ENCODE measurements at places on chromosomes 5 and 9. TPM values are rescaled to one million over a fixed set of nuclear protein-coding genes. Genes with fewer than 3 reads are reported as not detected.

DNA sequence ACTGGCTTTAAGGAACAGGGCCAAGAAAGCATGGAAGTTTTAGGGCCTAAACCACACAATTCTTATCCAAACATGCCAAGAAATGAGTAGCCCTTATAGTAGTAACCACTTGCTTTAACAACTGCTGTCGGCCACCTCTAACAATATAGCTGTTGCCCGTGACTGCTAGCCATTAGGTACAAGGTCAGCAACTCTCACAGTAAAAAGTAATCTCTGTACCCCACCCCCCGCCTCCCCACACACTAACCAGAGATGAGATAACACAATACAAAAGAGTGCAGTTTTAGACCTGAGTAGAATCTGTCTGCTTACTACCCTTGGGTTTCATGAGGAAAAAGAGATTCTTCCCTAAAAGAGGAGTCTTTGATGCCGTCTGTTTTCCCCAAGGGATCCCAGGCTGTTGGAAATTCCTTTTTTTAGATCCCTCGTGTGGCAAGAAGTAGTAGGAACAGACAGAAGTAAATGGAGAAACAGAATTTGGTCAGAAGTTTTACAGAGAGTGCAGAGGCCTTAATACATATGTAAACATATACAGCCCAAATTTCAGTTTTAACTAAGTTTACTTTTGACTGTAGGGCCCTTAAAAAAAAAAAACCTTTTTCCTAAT lies 94.3 kb downstream of the WDR41 start:
- no peak for DNase-seq

GRCh38 chr9:83596899-83597504 lies 25.9 kb upstream of the IDNK start:
- DNase-seq: no peak

- DNase-seq: no peak
Measured at GRCh38 chr5:138316355-138316754, 15.2 kb downstream of the CDC25C start.

DNA sequence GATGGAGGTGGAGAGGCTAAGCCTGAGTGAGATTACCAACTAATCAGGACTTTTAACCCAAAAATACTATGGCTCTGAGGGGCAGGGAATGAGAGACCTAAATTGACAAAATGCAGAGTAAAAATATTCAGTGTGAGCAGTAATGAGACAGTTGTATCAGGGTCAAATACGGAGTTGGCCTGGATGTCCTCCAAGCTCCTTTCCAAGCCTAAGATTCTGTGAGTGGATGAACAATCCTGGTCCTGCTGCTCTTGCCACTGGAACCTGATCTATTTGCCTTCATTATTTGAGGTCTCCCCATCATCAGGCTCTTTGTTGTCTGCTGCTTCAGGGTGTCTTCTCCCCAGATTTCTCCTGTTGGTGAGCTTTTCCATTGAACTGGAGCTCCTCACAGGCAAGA lies 1.1 kb downstream of the PDCD1LG2 start:
- no peak for DNase-seq

Gene ARHGEF28
- total RNA-seq: 13.0 TPM

DNA sequence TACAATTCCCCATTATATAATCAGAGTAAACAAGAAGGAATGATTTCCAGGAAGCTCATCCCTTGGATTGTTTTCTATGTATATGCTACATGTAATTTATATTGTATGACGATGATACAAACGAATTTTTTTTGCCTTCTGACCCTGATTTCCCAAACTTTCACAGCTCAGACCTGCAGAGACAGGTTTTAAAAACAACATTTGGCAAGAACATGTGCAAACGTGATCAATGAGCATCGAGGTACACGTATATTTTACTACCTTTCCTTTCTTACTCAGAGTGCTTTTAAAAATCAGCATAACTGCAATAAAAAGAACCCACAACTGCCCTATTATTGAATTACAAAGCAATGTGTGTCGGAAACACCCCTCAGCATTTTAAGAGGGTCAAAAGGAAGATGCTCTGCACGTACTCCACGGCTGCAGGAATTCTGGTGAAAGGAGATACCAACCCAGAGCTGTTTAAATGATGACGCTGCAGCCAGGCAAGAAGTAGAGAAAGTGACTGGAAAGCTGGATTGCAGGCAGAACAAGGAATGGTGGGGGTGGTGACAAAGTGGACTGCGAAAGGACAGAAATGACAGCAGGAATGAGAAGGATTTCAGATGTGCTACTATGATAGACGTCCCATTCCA lies 533.5 kb downstream of the RAB3C start:
- DNase-seq: no peak

Data from posterior vena cava (tissue), 2 donors.